ENCODE measurements at places on chromosomes 1 and 21.

GRCh38 chr1:60504206-60504840 lies 430.8 kb upstream of the C1orf87 start:
- DNase-seq = no peak

GRCh38 chr1:15668089-15668754 lies 15.9 kb upstream of the PLEKHM2 start:
- DNase-seq = no peak

DNA sequence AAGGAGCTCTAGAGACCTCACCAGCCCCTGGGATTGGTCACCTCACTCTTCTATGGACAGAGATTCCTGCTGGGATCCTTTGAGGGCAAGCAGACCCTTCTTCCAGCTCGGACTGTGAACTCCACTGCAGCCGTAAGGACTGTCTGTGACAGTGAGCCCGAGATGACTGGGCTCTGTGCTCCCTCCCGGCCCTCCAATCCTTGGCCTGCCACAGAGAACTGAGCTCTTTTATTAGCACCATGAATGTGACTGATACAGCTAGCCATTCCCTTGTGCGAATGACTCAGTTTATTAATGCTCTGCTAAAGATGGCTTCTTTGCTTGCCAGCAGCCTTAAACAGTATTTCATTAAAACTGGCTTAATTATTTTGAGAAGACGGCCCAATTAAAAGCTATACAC lies 194.6 kb upstream of the LMO4 start:
- DNase-seq = no peak

DNA sequence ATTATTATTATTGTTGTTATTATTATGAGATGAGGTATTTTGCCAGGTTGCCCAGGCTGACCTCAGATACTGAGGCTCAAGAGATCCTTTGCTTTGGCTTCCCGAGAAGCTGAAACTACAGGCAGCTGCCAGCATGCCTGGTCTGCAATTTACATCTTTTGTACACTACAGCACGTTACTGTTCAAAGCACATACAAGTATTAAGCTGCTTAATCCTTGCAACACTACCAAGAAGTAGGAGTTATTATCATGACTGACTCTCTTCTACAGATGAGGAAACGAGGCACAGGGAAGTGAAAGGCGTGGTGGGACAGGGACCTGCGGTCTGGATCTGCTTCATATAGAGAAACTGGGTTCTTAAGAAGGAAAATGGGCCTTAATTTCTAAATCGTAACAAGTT lies 11.6 kb downstream of the ERG start:
- DNase-seq = peak; percentile 22

GRCh38 chr1:86648255-86648654 lies 56.1 kb upstream of the SH3GLB1 start:
- no peak for DNase-seq

- no peak for DNase-seq
Measured at GRCh38 chr1:54608566-54609230, 14.6 kb downstream of the FAM151A start.

- no peak for DNase-seq
Measured at GRCh38 chr1:72394457-72394856, 112.1 kb upstream of the NEGR1 start.

- DNase-seq = no peak
Measured at GRCh38 chr1:42399315-42400100, 18.9 kb downstream of the RIMKLA start.

- DNase-seq = peak; percentile 27
Measured at GRCh38 chr1:179166663-179167417, 62.6 kb downstream of the ABL2 start.

DNA sequence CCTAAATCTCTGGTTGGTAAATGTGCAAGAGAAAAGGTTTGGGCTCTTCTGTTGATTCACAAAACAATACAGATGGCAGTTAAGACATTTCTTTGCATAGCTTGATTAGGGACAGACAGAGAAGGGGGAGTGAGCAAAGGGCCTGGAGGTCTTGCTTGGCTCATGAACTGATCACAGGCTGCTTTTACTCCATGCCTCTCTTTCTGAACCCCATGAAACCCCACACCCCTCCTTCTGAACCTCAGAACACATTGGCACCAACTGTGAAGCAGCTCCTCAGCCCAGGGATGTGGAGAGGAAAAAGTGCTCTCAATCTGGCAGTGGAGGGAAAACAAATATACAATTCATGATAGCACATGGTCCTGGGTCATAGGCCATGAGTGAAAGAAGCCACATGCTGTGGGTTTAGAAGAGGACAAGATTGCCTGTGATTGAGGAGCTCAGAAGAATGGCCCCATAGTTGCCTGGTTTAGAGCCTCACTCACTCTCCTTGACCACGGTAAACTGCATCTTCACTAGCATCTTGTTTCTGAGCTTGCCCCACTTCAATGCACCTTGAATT lies 111.6 kb upstream of the GADD45A start:
- no peak for DNase-seq
